ENCODE measurements at places on chromosomes 1 and 21. TPM values are rescaled to one million over a fixed set of nuclear protein-coding genes. Genes with fewer than 3 reads are reported as not detected.

VAV3 gene
- 19.5 TPM for total RNA-seq

NBPF8 gene
- 11.4 TPM for total RNA-seq

DNA sequence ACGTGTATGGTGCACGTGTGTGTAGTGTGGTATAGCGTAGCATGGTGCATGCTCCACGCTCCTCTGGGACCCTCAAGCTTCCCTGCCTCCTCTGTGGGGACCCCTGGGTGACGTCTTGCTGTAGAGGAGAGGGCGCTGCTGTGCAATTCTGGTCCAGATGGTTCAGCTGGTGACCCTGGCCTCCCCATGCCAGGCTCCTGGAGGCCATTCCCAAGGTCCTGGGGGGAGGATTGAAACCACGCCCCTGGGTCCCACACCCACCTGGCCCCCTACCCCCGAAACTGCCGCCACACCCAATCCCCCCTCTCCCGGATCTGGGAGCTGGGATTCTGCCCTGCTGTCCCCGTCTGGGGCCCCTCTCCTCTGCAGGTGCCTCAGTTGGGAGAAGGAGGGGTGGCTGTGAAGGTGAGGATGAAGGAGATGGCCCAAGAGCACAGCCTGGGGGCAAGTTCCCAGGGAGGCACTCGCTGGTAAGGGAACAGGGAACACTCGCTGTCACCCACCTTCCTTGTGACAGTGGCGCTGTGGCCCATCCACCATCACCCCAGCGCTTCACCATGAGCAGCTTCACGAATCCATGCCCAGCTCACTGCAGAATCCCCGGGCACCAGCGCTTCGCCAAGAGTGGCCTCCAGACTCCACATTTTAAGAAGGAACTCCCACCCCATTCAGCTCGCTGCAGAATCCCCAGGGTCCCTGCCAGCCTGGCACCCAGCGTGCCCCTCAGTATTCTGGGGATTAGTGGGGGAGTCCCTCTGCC lies 38.0 kb downstream of the WDR4 start:
- no peak for DNase-seq

DNA sequence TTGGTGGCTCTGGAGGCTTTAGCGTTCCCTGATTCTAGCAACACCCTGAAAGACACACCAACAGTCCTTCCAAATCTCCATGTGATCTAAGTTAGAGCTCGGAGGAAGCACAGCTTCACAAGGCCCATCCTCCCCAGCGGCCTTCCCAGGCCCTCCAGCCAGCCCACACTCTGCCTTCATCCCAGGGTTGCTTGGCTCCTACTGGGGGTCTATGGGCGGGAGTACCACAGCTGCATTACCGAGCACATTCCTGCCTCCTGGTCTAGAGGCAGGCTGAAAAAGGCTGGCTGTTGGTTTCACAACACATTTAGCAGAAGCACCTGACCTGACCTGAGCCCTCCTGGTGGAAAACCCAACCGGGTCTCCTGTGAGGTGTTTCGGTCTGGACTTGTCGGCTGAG lies 54.7 kb upstream of the TRIM67 start:
- no peak for DNase-seq

GRCh38 chr1:156578055-156578454 lies 1.5 kb upstream of the TTC24 start:
- no peak for DNase-seq

Measured in cerebellum (tissue), 4 donors.